8988T (cell line): ENCODE measurements at places on chromosomes 7 and 10.

DNA sequence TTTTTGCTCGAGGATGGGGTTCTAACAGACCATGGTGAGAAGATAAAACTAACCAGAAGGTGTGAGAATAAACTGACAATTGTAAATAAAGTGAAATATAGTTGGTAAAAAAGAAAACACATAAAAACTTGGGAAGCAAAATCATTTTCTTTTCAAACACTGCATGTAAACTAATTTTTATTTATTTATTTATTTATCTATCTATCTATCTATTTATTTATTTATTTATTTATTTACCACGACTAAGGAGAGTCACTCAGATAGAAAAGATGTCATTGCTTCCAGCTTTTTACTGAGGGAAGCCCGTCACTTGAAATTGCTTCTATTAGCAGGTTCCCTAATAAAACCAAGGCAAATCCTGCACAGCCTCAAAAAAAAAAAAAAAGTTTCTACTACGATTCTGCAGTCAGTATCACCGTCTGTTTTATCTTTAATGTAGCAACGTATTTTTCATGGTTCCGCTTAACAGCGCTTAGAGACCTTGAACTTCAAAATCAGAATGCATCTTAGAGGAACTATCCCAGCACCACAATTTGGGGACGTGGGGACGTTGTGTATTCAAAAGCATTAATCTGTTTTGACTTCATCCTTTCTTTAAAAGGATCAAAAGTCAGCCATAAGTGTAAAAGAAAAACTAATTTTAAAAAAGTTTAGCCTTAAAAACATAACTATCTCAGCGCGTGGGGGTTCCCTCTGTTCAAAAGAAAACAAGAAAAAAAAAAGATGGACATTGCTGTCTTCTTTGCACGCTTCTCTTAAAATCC lies 33.3 kb upstream of the EBLN1 start:
- no peak for DNase-seq

DNA sequence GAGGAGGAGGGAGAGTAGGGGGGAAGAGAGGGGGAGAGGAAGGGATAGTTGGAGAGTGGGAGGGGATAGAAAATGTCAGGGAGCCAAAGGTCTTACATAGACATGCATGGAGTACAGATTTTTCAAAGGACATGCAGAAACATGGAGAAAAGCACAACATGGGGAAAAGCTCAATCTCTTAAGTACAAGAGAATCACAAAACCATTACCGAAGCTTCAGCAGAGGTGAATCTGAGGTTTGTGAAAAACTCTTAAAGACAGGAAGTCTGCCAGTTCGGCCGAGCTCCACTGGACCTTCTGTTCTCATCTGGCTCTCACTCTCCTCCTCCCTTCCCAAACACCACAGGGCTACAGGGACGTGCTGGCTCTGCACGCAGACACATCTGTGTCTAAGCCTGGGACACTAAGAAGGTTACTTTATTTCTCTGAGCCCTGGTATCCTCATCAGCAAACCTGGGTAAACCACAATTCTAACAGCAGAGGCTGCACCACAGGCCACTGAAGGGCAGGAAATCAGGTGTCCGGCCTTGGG lies 133.9 kb downstream of the COBL start:
- DNase-seq, result no peak

DNA sequence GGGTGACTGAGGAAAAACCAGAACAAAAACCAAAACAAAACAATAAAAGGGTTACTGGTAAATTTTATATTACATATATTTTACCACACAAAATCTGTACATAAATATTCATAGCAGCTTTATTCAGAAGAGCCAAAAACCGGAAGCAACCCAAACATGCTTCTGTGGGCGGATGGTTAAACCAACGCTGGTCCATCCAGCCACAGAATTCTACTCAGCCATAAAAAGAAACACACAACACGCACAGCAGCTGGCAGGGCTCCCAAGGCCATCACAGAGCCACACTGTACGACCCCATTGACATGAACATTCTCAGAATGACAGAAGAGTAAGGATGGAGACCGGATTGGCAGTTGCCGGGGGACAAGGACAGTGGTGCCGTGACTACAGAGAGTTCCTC lies 83.6 kb downstream of the PROSER2 start:
- DNase-seq, result no peak

DNA sequence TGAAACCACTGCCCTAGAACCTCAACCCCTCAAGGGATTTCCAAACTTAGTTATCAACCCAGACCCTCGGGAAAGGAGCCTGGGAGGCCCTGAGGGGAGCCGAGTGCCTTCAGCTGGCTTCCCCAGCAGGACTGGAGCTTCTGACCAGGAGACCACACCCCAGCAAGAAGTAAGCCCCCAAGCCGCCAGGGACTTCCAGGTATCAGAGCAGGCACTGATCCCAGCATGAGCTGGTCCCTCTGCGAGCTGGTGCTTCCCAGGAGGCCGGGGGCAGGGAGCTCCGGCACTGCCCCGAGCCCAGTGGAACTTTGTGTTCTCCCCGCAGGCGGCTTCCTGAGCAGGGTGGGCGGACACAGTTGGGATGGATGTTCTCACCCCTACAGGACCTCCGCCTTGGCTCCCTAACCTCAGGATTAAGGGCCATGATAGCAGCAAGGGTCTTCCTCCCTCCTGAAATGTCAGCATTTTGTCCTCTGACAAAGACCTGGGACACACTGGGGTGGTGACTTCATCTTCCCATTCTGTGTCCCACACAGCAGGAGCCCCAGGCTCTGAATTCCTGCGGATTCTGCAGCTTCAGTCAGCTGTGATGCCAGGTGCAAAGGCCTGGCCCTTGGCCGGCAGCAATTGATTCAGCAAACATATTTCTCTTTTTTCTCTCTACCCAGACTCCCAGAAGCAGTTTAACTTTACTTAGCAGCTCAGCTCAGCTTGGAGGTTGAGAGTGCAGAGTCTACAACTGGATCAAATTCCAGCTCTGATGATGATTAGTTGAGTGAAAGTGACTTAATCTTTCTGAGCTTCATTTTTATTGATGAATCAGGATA lies 11.6 kb downstream of the ATP6V0E2 start:
- DNase-seq, result no peak

- no peak for DNase-seq
These were observed 4.4 kb upstream of the IRF5 start for GRCh38 chr7:128933180-128933891.

- no peak for DNase-seq
These were observed 162.4 kb downstream of the NRF1 start for GRCh38 chr7:129773871-129774270.

DNA sequence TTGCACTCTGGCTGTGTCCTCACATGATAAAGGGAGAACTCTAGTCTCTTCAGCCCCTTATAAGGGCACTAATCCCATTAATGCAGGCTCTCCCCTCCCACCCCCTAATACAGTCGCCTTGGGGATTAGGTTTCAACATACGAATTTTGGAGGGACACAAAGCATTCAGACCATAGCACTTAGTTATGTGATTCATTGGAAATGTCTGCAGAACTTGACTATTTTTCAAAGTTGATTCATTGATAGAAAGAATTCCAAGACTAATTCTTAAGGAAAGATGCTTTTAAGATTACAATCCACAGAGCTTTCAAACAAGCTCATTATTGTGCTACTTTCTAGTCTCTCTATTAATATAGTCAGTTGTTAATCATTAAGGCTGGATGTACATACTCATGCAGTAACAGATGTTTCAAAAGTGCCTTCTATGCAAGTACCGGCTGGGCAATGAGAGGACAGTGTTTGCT lies 85.3 kb upstream of the RPA3 start:
- no peak for DNase-seq

GRCh38 chr10:72310241-72310633 lies 36.5 kb downstream of the DDIT4 start:
- no peak for DNase-seq

DNA sequence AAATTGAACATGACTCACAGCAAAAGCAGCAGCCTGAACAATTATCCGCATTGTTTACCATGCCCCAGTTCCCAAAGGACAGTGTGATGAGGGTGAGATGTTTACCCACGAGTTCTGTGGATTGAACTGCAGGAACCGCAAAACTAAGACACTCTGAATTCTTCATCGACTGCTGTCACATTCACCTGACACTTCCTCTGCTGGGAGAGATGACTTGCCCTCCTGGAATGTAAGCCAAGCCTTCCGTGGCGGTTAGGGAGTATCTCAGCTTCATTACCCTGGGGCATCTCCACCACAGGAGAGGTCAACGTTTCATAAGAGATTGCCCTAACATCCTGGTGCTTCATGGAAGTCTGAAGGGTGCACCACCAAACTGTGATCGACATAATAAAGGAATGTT lies 374.6 kb upstream of the ADARB2 start:
- DNase-seq, result peak; percentile 28

- no peak for DNase-seq
These were observed 4.0 kb upstream of the HECW1 start for GRCh38 chr7:43108255-43109011.

- DNase-seq, result no peak
These were observed 231.7 kb downstream of the ELMO1 start for GRCh38 chr7:37216923-37217322.

GRCh38 chr7:157033483-157034473 lies 23.3 kb upstream of the MNX1 start:
- DNase-seq, result no peak

DNA sequence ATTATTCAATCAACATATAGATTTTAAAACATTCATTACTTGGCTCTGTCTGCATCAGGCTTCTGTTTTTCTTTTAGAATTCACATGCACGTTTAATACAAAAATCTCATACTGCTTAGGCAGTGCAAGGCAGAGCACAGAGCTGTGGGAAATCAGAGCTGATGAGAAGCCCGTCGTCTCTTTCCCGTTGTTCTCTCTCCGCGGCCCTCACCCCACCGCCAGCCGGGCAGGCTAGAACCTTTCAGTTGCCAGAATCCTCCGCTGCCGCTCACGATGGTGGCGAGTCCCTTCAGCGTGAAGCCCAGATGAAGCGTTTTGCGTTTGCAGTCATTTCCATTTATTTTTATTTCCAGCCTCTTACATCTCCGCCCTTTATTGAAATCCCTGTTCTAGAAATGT lies 648.2 kb downstream of the SDK1 start:
- no peak for DNase-seq

DNA sequence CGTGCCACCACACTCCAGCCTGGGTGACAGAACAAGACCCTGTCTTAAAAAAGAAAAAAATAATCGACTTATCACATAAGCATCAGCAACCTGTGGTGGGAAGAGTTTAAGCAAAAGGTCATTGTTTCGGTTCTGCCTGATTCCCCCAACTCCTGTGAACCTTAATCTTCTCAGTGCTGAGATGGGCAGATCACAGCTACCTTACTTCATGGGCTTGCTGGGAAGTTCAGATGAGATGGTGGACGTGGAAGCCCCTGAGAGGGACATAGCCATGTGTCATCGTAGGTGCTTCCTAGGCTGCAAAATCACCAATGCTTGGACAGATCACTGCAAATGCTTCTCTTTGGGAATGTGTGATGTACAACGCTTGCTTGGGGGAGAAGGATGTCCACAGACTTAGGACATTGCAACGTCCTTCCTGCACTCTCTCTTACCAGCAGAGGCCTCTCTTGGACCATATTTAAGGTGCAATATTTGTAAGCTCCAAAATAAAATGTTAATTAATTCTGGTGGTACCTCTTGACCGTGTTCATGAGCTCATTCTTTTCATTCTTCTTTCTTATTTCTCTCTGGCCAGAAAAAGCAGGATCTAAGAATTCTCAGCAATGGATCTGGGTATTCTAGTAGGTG lies 8.6 kb downstream of the GJD4 start:
- no peak for DNase-seq

DNA sequence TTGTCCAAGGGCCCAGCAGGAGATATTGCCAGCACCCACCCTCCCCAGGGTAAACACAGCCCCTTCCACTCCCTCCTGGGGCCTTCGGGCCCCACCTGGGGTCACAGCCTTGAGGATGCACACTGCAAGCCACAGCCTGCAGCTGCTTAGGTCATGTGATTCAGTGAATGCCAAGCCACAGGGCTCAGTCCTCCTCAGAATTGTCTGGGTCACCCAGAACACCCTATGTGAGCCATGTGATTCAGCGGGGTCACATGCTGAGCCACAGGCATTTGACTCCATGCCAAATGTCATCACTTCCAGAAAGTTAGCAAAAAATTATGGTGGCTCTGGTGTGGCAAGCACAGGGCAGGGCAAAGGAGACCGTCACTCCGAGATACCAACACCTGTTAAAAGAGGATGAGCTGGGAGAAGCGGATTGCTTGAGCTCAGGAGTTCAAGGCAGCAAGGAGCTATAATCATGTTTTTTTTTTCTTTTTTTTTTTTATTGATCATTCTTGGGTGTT lies 17.2 kb upstream of the PSAP start:
- DNase-seq, result no peak

- no peak for DNase-seq
These were observed 35.4 kb upstream of the FAM180A start for GRCh38 chr7:135784013-135784412.

DNA sequence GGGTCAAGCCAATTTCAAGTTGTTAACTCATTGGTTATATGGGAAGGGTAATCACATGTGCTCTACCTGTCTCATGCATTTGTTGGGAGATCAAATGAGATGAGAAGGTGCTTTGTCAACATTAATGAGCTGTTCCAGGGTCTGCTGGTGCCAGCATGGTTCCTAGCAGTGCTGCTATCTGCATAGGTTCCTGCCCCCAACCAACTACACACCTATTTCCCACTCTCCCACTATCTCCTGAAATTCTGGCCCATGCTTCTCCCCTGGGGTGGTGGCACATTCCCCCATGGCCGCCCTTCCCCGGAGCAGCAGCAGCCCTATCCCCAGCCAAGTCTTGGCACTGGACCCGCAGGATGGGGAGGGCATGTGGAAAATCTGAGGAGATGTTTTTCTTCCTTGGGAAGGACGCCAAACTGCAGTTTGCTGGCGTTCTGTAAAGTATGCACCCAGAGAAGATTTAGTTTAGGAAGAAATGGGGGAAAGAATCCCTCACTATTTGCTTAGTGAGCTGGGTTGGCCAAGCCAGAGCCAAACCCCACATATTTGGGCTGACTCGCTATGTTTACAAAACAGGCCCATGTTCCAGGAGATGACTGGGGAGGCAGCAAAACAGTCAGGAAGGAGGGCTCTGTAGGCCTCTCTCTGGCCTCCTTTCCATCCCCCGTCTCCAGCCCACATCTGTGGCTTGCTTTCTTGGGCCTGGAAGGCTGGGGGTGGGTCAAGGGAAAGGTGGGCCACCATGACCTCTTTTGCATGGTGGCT lies 42.5 kb downstream of the PPP1R3C start:
- DNase-seq, result no peak

GRCh38 chr7:81285142-81285871 lies 366.5 kb upstream of the SEMA3C start:
- DNase-seq, result no peak

GRCh38 chr7:78172267-78172757 lies 373.7 kb downstream of the PHTF2 start:
- DNase-seq, result no peak

DNA sequence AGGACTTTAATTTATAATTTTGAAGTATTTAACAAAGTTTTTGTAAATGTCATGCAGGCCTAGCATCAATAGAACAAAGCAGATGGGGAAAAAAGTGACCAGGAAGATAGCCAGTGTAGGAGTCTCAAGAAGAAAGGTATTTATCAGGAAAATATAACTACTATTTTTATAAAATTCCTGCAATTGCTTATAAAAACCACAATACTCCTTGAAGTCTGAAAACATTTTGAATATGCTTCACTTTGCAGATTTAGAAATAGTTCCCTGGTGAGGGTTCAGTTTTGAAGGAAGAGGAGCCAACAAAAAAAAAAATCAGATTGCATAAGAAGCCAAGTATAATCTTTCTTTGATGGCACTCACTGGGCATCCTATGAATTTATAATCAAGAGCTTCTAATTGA lies 34.1 kb downstream of the MTERF1 start:
- DNase-seq, result no peak
